Colonic mucosa (tissue), 4 donors: ENCODE measurements at places on chromosomes 5 and 9. TPM values are rescaled to one million over a fixed set of nuclear protein-coding genes. Genes with fewer than 3 reads are reported as not detected.
A peak's percentile ranks its signal among the peaks of the same experiment; 100 is the strongest.

GRCh38 chr9:123344192-123344949 lies 11.6 kb upstream of the CRB2 start:
- DNase-seq = no peak

NFIB gene
- 54.0 TPM for total RNA-seq

MLANA gene
- not detected for total RNA-seq

DNA sequence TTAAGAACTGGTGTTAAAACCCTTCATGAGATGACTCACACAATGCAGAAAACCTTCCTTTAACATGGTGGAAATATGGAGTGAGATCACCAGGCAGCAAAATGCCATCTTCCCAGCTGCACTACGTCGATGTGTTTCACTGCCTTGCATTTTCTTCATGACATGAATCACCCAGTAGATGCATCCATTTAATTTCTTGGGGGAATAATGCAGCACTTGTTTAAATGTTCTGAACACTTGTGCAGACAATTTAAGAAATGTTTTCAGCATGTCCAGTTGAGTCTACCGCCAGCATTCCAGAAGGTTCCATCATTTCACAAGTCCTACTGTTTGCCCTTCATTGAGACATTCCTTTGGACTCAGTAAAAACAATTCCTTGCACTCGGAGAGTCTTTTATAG lies 81.6 kb downstream of the ADAMTS16 start:
- no peak for DNase-seq

IFNE gene
- total RNA-seq = not detected

- DNase-seq = no peak
These were observed 7.9 kb upstream of the ESM1 start for GRCh38 chr5:54993318-54993717.

RNF183 gene
- 0.57 TPM for total RNA-seq

SCGB3A2 gene
- total RNA-seq = not detected

RPP25L gene
- total RNA-seq = 54.4 TPM

DNA sequence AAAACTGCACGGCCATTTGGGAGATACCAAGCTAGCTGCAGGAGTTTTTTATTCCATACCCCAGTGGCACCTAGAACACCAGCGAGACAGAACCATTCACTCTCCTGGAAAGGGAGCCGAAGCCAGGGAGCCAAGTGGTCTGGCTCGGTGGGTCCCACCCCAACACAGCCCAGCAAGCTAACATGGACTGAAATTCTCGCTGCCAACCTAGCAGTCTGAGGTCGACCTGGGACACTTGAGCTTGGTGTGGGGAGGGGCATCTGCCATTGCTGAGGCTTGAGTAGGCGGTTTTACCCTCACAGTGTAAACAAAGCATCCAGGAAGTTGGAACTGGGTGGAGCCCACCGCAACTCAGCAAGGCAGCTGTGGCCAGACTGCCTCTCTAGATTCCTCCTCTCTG lies 108.9 kb upstream of the CHD1 start:
- DNase-seq = peak; percentile 82

GRCh38 chr5:38119836-38120235 lies 138.5 kb upstream of the EGFLAM start:
- no peak for DNase-seq

DNA sequence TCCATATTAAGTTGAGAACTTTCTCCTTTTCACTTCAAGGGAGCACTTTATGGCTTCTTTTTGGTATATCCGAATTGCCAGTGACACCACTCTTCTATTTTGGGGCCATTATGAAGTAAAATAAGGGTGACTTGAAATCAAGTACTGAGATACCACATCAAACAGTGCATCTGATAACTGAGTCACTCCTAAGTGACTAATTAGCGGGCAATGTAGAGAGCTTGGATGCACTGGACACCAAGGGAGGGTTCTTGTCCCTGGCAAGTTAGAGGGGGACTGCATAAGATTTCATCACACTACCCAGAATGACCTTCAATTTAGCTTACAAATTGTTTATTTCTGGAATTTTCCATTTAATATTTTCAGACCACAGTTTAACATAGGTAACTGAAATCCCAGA lies 813.9 kb upstream of the CDH10 start:
- no peak for DNase-seq

CACNA1B gene
- total RNA-seq = 0.19 TPM

CBY3 gene
- total RNA-seq = not detected

RUSC2 gene
- total RNA-seq = 8.6 TPM

DNA sequence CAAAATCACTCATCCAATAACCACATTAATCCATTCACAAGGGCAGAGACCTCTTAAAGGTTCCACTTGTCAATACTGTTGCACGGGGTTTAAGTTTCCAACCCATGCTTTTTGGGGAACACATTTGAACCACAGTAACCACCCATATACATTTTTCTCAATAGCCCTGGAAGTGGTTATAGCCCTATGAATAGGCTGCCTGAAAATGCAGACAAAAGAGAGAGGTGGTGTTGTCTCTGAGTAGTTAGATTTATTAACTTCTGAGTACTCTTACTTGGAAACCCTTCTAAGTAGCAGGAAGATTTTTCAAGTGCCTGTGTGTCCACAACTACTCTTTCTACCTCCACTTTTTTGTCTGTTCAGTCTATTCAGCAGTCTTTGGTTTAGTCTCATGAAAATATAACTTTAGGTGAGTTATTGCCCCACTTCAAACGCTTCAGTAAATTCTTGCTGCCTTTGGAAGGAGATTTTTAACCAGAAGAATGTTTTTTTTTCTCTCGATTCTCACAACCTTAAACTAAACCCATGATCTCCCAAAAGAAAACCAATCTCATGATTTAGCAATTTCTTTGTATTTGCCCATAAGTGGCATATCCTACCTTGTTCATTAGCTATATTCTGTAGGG lies 42.6 kb downstream of the ARHGEF28 start:
- no peak for DNase-seq

- no peak for DNase-seq
These were observed 166.1 kb downstream of the HACD4 start for GRCh38 chr9:20865347-20865746.

CCDC192 gene
- total RNA-seq = not detected

DNA sequence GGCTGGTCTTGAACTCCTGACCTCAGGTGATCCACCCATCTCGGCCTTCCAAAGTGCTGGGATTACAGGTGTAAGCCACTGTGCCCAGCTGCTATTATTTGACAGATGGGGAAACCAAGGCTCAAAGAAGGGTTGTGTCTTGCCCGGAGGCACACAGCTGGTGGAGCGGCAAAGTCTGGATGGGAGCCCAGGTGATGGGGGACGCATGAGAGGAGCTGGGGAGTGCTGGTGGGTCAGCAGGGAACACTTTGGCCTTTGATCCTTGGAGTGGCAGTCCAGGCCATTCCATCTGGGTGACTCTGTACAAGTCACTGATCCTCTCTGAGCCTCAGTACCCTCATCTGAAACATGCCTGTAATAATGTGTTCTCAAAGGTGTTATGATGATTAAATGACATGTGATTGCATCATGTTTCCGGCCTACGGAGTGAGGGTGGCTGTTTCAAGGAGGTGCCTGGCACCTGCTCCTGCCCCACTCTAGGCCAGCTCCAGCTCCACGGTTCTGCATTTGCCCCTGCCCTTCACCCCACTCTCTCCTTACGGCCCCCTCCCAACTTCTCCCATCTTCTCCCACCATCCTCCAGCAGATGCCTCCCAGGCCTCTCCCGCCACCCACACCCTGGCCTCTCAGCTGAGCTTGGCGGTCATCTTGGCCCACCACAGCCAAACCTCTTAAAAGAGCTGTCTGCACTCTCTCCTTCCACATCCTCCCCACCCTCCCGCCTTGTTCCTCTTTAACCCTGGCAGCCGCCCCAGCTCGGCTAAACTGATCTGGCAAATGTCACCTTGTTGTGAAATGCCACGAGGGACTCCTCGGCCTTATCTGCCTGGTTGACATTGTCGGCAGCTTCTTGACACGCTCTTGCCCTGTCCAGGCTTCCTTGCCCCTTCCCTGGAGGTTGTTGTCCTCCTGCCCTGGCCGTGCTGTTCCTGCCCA lies 5.5 kb upstream of the DBN1 start:
- DNase-seq = peak; percentile 71

DNA sequence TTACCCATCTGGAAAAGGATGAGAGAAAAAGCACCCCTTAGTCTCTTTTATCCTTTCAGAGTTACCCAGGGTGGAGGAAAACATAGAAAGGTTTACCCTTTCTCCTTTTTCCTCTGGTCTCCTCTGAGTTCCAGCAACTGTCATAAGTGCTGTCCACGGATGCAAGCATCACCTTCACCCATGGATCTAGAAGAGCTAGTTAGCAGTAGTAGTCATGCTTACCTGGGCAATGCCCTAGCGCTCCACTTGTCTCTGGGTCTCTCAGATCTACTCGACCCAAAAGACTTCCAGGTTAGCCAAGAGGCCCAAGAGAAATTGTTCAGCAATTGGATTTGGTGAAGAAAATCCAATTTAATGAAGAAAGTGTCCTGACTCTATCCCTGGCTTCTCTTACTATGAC lies 656.2 kb upstream of the PTPRD start:
- DNase-seq = no peak

HTR4 gene
- 7.5 TPM for total RNA-seq

DNA sequence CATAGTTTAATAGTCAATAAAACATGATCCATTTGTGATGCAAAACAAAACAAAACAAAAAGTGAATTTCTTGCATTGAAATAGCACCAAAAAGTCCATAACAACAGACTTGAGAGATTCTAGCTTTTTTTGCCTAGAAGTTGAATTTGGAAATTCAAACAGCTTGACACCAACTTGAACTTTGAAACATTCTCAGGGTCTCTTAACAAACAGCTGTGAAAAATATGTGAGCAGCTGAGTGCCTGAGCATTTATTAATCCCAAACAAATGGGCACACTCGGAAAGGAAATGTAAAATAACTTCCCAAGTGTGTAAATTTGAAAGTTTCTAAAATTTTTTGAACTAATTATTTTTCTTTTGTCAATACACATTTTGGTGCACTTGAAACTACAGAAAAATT lies 56.0 kb upstream of the HMHB1 start:
- no peak for DNase-seq

DNA sequence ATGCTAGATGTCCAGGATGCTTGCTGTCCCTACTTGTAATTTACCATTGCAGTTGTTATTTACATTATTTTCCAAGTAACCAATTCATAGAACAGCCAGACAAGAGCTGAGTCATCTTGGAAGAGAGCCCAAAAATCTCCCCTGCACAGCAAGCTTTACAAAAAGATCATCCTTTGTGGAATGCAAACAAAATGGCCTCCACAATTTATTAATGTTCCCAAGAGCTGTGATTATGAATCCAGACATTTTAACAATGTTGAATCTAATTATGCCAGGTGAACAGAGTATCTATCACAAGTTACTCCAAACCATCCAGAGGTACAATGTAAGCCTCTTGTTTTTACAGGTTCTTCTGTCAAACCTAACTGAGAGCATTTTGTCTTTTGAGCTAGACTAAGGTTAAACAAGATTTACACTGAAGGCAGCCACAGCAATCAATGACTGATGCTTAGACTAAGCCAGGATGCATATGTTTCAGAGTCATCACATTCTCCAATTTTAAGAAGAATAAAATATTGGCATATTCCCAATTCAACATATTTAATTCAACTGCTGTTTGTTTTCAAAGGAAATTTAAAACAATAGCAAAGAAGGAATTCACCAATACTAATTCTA lies 95.3 kb upstream of the SLC12A2 start:
- DNase-seq = no peak

DNA sequence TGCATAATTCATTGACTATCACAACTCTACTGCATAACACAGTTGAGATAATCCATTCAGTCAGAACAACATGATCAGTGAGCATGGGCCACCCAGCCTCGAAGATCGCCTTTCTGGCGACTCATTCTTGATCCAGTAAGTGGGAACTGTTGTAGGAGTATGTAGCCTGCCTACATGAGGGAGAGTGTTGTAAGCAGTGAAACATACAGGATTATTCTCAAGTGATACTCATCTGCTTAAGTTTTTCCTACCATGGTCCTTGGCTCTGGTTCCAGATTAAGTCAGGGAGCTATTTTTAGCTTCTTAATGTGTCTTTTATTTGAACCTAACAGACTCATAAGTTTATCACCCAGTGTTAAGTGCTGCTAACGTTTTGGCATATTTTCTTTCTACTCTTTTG lies 44.0 kb downstream of the TNPO1 start:
- DNase-seq = no peak

DNA sequence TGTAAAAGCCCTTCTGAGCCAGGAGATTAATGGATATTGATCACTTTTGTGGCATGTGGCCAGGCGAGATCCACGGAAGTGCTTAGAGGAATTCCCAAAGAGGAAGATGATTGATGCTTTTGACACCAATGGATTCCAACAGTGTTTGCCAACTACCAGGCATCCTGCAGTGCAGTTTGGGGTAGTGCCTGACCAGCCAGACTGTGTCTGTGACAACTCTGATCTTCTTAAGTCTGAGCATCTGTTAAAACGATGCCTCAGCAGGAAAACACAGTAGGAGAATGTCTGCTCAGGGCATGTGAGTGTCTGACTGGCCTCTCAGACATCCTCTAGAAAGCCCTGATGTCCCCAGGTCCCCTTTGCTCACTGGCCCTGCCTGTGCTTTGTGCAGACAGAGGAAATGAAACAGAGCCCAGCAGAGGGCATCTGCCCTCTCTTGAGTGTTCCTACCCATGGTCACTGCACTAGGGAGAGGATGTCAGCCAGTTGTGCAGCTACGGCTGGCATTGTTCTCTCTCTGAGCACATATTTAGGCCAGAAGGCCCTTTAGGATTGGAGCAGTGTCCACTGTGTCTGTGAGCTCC lies 57.0 kb downstream of the TRPC7 start:
- DNase-seq = no peak

MOB3B gene
- 39.6 TPM for total RNA-seq

GRCh38 chr5:151739939-151740335 lies 18.5 kb downstream of the ATOX1 start:
- DNase-seq = no peak

- no peak for DNase-seq
These were observed 598.3 kb upstream of the FAM174A start for GRCh38 chr5:99936911-99937310.

LTC4S gene
- total RNA-seq = 5.4 TPM

- DNase-seq = no peak
These were observed 1.1 kb upstream of the OBP2B start for GRCh38 chr9:133210202-133210532.
